NCI-H345 (cell line): ENCODE measurements at places on chromosomes 5 and 9.

DNA sequence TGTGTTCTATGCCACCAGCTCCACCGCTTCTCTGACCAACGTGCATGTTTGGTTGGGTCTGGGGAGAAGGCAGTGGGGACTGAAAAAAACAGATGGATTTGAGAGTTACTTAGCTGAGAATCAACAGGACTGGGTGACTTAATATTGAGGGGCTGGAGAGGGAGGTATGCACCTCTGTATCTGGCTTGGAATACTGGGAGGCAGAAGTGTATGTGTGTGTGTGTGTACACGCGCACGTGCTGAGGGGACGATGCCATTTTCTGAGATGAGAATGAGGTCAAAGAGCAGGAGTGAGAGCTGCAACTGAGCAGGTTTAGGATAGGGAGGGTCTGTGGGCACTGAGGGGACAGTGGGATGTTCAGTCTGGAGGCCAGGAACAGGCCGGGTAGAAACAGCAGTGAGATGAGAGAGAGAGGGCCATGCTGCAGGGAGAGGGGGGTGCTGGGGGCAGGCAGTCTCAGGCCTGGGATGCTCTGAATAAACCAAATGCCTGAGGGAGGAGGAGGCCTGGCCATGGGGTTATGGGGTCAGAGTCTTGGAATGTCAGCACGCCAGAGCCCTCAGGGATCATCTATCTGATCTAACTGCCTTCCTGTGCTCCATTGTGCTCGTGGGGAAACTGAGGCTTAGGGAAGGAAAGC, 14.0 kb downstream of the PDGFRB start:
- DNase-seq = no peak

- DNase-seq = no peak
These were observed 9.3 kb downstream of the TMEM245 start for GRCh38 chr9:109110329-109111021.

- no peak for DNase-seq
These were observed 54.3 kb downstream of the NUP214 start for GRCh38 chr9:131179561-131180219.

DNA sequence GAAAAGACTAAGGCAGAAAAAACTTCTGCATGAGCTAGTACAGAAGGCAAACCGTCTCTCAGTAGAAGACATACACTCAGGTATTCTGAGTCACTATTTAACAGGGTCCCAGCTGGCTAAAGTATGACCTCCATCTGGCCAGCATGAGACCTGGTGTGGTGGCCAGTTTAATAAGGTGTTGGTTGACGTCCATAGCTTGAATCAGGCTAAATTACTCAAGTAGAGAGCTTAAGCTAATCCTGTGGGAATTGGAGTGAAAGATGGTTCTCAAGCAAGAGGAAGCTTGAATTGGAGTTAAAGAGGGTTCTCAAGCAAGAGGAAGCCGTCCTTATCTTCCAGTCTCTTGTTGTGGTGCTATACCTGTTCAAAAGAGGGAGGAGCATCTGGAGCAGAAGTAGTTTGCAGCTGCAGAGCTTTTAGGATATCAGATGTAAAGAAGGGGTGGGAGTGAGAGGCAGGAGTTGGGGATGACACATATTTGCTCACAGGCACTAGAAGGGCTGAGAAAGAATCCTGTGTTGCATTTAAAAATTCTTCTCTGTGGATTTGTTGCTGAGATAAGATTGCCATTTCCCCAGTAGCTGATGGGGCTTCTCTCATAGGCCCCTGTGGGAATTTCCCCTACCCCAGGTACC, 136.1 kb upstream of the RUSC2 start:
- no peak for DNase-seq

DNA sequence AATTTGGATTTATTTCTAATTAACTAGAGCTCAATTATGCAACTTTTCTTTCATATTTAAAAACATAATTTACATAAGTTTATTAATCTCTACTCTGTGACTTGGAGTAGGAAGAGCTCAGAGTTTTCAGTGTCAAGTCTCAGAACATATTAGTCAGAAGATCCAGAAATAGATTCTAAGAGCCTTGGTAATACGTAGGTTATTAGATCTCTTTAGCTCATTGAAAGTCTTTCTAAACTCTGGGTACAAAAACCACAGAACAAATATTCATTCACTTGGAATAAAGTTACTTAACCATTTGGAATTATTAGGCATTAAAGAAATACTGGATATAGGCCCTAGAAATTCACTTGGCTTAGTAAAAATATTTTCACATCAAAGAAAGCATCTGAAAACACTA, 26.3 kb upstream of the ISCA1 start:
- no peak for DNase-seq

GRCh38 chr5:171862624-171863023, 77.0 kb downstream of the SMIM23 start:
- no peak for DNase-seq

DNA sequence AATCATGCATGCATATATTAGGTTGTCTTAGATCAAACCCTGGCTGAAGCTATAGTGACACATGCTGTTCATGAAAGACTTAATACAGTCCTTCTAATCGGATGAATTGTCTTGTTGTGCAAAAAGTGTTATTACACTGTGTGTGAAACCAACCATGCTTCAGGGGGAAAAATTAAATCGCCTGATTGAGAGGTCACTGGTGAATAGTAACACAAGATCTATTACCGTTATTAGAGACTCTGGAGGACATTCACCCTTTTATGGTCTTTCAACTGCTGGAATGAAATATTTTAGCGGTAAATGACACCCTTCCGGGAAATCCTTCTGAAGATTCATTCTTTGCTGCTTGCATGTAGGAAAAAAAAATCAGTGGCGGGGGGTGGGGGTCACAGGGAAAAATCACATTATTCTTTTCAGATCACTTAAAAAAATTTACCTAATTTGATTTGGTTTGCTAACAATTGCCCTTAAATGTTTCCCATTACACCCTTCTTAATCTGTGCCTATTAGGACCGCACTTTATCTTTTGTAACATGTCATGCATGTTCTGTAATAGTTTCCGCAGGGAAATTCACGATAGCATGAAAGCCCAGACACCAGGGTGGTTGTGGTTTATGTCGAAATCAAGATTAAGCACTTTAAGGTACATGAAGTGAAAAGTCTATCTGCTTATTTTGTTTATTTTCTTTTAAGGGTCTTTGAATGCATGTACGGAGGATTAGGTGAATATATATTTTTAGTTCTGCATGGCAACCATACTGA, 120.6 kb downstream of the FOCAD start:
- no peak for DNase-seq

DNA sequence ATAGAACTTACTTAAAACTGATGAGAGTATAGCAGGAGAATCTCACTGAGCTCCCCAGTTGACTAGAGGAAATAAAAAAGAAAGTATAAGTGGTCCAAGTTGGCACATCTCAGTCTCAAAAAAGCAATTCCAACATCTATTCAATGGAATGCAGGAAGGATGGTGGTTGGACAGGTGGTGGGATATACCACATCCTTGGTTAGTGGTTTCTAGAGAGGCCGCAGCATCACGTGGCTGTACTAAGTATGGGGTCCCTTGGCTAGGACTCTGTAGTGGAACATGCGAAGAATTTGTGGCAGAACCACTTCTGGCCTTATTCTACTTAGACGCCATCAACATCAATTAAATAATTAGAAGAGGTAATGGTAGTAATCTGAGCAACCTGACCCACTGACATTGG, 232.4 kb downstream of the SAXO1 start:
- no peak for DNase-seq

- no peak for DNase-seq
These were observed 389.1 kb downstream of the GADD45G start for GRCh38 chr9:89993678-89994630.

DNA sequence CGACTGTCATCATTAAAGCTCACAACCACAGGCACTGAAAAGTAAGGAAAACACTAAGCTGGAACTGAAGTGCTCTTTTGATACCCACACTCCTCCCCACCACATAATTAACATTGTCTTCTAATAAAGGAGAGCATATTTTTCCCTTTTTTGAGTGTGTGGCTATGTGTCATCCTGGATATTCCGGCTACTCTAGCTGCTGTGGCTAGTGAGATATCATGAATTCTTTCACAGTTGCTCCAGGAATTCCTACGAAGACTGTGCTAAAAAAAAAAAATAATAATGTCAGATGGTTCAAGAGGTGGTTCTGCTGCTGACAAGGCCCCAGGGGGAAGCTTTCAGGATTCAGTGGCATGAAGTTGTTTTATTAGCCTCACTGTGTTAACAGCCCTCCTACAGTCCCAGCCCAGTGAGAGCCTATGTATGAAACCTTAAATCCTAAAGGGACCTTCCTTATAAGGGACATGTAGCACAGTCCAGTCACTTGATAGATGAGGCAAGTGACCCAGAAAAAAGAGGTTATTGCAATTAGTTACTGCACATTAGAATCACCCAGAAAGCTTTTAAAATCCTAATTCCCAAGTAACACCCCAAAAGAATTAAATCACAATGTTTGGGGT, 46.6 kb downstream of the TMEM252 start:
- no peak for DNase-seq

GRCh38 chr5:143311428-143311827, 92.1 kb downstream of the NR3C1 start:
- DNase-seq = no peak

- DNase-seq = no peak
These were observed 13.2 kb downstream of the GARNL3 start for GRCh38 chr9:127277770-127278169.

DNA sequence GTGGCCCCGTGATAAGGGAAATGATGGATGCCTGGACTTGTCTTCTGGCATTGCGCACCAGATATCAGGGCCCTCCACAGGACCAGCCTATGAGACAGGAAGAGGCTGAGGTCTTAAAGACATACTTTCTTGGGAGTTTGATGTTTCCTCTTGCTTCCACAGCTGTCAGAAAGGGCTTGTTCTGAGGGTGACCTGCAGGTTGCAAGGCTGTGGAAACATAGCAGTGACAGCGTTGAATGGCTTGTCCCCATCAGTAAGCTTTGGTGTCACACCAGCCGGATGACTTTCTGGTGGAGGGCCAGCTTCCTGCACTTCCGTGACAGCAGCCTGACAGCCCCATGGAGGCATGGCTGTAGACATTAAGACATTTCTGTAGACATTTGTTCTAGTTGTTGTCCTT, 143.2 kb downstream of the C9orf152 start:
- no peak for DNase-seq

DNA sequence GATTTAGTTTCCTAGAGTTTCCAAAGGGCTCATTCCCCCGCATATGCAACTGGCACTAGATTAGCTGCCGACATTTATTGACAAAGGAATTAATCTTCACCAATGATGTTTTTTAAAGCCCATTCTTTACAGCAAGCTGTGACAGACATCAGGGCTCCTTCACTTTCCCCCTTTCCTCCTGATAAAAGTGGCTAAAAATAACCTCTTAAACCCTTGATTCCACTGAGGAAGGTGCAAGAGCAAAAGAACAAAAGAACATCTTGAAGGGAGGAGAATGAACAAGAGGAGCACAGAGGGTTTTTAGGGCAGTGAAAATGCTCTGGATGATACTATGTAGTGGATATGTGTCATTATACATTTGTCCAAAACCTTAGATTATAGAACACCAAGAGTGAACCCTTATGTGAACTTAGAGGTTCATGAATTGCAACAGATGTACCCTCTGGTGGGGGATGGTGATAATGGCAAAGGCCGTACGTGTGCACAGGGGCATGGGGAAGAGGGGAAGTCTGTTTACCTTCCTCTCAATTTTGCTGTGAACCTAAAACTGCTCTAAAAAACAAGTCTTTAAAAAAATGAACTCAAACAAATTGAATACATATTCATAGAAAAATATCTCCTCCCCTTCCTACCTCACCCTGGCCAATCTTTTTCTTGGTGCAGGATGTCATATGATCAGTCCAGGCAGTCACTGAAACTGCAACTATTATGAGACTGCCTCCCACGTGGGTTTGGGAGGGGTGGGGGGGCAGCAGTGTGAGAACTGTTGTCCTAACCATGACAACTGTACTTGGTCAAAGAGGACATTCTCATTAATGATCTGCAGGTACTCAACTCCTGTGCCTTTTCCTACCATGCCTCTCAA, 83.0 kb downstream of the MARCHF3 start:
- DNase-seq = no peak

DNA sequence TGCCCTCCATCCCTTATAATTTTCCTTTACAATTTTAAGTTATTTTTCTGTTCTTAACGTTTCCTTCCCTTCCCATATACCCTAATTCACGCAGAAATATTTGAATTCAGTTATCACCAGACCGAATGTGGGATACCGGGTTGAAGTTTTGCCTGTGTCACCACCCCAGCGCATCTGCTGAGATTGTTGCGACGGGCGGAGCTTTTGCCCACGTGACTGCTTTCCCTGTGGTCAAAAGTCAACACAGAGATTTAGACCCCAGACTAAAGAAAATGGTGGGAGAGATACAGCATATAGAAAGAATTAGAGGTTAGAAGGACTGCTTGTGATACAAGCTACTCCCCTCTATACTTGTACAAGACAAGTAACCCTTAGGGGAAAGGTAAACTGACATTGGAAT, 326.4 kb upstream of the CTNND2 start:
- no peak for DNase-seq

GRCh38 chr9:113583511-113584427, 120.2 kb downstream of the RGS3 start:
- DNase-seq = no peak

- no peak for DNase-seq
These were observed 35.2 kb downstream of the MVB12B start for GRCh38 chr9:126361810-126362238.

DNA sequence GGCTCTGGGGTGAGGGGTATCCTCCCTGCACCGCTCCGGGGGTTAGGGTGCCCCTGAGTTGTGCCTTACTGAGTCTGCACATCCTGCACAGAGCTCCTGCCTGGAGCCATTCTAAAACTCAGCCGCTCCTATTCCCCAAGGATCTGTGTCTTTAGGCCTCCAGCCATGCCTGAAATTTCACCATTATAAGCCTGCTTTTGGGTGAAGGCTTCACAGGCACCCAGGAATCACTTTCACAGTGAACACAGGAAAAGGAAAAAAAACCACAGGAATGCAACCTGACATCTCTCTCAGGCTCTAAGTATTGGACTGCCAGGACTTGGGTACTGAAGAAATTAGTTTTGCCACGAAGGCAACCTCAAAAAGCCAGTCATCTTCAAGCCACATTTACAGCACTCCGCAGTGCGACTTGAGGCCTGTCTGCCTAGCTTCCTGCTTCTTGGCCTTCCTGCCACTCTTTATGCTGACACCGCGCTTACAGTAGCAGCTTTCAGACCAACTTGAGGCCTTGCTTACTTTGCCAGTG, 30.9 kb downstream of the GALNT10 start:
- no peak for DNase-seq

GRCh38 chr9:22041775-22042174, 32.7 kb upstream of the CDKN2B start:
- peak; percentile 5 for DNase-seq

DNA sequence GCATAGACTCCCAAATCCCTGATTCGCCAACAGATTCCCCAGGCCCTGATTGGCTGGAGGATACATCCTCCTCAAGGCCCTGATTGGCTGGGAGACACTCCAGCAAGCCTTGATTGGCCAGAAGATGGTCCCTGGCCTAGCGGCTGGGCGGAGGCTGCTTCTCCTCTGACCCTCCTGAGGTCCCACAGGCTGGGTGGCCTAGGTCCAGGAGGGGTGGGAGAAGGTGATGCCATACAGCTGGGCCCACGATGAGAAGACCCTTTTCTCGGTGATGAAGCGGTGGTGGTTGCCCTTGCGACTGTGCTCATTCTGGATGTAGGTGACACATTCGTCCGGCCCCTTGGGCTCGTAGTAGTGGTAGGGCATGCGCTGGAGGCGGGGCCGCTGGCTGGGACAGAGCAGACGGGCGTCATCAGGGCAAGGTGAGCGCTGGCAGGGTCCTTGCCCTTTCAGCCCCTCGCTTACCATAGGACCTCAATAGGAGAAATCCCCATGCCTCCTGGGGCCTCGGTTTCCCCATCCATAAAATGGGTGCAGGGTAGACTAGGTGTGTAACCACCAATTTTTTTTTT, 9.0 kb upstream of the AK1 start:
- no peak for DNase-seq

- DNase-seq = no peak
These were observed 65.0 kb downstream of the PKD2L2 start for GRCh38 chr5:137954131-137954879.
